Foreskin keratinocyte (primary cell): ENCODE measurements at places on chromosomes 2 and 18. TPM values are rescaled to one million over a fixed set of nuclear protein-coding genes. Genes with fewer than 3 reads are reported as not detected.

The CTDP1 gene
- 15.0 and 15.2 TPM in 2 replicates for total RNA-seq

The NAT8 gene
- total RNA-seq = not detected in 2 replicates

The C2orf78 gene
- total RNA-seq = not detected in 2 replicates

The POTEJ gene
- not detected in 2 replicates for total RNA-seq

The ERCC3 gene
- total RNA-seq = 42.8 and 45.7 TPM in 2 replicates

The BMP10 gene
- total RNA-seq = not detected in 2 replicates

The CNOT9 gene
- 64.0 and 65.7 TPM in 2 replicates for total RNA-seq

The CLEC4F gene
- not detected in 2 replicates for total RNA-seq

The EVX2 gene
- total RNA-seq = not detected in 2 replicates

The ABCG5 gene
- total RNA-seq = not detected in 2 replicates

The CDH19 gene
- total RNA-seq = not detected in 2 replicates

The SLC5A6 gene
- total RNA-seq = 36.0 and 39.8 TPM in 2 replicates

The VSNL1 gene
- 4.2 and 5.3 TPM in 2 replicates for total RNA-seq

The DTNA gene
- 0.25 and 0.48 TPM in 2 replicates for total RNA-seq

The OTX1 gene
- 3.8 and 4.5 TPM in 2 replicates for total RNA-seq

The DGUOK gene
- 87.6 and 89.1 TPM in 2 replicates for total RNA-seq

The NT5C1B gene
- not detected in 2 replicates for total RNA-seq

The UGT1A6 gene
- total RNA-seq = 14.0 and 15.8 TPM in 2 replicates

The C2orf15 gene
- total RNA-seq = 0.44 and 0.60 TPM in 2 replicates

The POTEI gene
- total RNA-seq = not detected in 2 replicates

The RNF181 gene
- total RNA-seq = 164 and 177 TPM in 2 replicates

The SLC14A1 gene
- 0.25 TPM in 1 of 2 replicates, not detected in the other for total RNA-seq

The PREB gene
- total RNA-seq = 54.6 and 60.4 TPM in 2 replicates

The NETO1 gene
- total RNA-seq = 22.3 and 34.2 TPM in 2 replicates

The SCG2 gene
- 0.14 TPM in 1 of 2 replicates, not detected in the other for total RNA-seq

The IGFBP5 gene
- total RNA-seq = 0.20 and 0.28 TPM in 2 replicates

The GALNT3 gene
- total RNA-seq = 96.5 and 99.1 TPM in 2 replicates

The LBX2 gene
- 0.61 and 0.71 TPM in 2 replicates for total RNA-seq

The RGPD4 gene
- not detected in 2 replicates for total RNA-seq

The LRATD1 gene
- 8.0 and 9.5 TPM in 2 replicates for total RNA-seq

The PPM1B gene
- total RNA-seq = 26.1 and 29.5 TPM in 2 replicates

The LYPD6B gene
- 5.2 and 7.7 TPM in 2 replicates for total RNA-seq

The FKBP7 gene
- 1.8 and 2.4 TPM in 2 replicates for total RNA-seq

The GPR39 gene
- total RNA-seq = 10.5 and 11.3 TPM in 2 replicates
